ENCODE measurements at places on chromosomes 1 and 21.

DNA sequence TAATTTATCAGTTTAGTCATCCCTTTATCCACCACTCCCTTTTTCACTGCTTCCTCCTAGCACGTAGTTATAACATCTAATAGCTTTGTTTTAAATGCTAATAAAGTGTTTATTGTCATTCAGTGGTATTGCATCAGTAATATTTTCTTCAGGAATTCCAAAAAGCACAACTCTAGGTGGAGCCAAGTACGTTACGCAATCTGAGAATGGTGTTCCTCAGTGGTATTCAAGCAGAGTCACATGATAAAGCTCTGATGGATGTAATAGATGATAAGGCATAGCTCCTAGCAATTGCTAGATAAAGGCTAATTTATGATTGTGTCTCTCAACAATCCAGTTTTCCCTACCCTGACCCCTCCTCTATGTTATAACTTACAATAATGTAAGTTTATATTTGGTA, 494.6 kb upstream of the ADGRL4 start:
- DNase-seq: no peak

- peak; percentile 82 for DNase-seq
These were observed 9.2 kb upstream of the TTC22 start for GRCh38 chr1:54810153-54810942.

GRCh38 chr1:238832106-238832505, 554.3 kb upstream of the CHRM3 start:
- no peak for DNase-seq

DNA sequence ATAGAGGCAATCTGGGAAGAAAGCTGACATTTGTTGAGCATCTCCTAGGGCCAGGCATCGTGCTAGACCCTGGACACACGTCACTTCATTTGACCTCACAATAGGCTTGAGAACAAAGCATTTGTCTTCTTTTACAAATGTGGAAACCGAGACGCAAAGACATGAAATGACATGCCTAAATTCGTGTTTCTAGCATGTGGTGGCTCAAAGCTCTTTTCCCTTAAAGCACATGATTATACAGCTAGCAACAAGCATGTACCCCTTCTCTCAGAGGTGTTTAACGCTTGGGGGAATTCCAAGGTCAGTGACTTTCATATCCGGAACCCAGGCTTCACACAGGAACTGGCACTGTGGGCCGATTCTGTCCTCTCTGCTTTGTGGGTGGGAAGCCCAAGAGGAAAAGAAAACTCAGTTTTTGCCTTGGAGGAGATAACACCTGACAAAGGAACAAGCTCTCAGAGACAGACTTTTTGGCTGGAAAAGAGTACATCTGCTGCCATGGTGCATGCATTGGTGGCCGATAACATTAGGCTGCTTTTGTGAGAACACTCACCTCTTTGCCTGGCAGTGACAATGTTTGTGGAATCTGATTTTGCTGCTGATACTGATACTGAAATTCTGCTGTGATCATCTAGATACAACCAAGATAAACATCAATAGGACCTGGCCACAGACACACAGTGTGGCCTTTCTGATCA, 15.4 kb upstream of the CD2 start:
- DNase-seq: peak; percentile 65

DNA sequence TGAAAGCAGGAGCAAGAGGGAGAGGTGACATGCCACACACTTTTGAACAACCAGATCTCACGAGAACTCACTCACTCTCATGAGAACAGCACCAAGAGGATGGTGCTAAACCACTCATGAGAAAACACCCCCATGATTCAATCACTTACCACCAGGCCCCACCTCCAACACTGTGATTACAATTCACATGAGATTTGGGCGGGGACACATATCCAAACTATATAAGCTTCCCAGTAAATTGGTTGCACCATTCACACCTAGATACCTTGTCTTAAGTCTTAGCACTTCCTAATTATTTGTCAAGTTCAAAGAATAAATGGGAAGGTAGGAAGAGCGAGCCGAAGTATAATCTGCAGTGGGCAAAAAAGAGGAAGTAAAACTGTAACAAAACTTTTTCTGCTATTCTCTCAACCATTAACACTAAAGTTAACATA, 34.3 kb downstream of the AMY1C start:
- DNase-seq: no peak

DNA sequence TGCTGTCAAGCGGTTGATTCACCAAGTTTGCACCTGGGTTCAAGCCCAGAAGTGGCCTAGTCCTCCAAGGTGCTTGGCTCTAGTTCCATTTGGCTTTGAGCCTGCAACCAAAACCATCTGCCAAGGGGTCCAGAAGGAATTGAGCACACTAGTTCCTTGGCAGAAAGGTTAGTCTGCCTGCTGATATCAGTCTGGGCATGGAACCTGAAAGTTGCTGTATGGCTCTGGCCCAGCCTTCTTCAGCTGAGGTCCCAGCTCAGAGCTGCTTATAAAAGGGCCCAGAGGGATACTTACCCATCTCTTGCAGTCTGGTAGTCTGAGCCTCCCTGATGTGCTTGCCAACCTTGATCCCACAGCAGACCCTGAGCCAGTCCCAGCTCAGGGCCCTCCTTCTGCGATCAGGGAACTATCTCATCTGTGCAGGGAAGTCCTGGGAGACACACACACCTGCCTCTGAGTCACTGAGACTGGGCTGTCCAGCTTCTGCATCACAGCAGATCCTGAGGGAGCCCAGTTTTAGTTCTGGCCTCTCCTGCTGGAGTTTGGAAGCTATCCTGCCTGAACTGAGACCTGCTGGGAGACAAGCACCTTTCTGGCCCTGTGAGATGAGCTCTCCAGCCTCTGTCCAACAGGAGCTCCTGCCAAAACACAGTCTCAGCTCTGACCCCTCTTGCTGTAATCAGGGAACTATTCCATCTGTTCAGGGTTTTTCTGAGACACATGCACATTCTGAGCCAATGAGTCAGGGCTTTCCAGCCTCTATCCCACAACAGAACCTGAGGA, 75.8 kb downstream of the CTH start:
- DNase-seq: no peak

All from activated CD8-positive, alpha-beta T cell treated with anti-CD3 and anti-CD28 coated beads, Interleukin-2, amount 10 ng/mL, durations not matched to agents 7 days and 5 days (primary cell).